ENCODE measurements at places on chromosomes 1 and 21. TPM values are rescaled to one million over a fixed set of nuclear protein-coding genes. Genes with fewer than 3 reads are reported as not detected.

GRCh38 chr1:10704368-10704882 lies 92.0 kb downstream of the CASZ1 start:
- no peak for DNase-seq

- DNase-seq, result no peak
These were observed 6.3 kb upstream of the SRRM1 start for GRCh38 chr1:24636661-24637357.

DNA sequence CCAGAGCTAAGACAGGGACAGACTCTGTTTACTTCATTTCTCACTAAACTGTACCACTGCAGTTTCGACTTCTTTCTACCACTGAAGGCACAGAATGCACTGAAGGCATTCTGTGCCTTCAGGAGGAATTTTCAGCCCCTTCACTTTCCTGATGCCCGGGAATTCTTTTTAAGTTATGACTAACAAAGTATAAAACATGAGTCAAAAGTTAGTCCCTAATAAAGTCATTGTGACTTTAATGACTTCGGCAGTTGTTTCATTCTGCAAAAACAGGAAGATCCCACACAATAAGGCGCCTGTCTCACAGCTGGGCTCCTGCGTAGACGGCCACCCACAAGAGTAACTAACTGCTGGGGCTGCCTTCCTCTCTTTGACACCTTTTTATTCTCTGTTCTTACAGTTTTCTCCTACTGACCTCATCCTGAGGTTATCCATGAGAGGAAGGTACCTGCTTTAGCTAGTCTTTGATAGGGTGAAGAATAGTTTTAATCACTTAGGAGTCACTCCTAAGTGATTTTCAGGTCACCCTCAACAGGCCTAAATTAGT lies 183.9 kb upstream of the SGIP1 start:
- no peak for DNase-seq

DNA sequence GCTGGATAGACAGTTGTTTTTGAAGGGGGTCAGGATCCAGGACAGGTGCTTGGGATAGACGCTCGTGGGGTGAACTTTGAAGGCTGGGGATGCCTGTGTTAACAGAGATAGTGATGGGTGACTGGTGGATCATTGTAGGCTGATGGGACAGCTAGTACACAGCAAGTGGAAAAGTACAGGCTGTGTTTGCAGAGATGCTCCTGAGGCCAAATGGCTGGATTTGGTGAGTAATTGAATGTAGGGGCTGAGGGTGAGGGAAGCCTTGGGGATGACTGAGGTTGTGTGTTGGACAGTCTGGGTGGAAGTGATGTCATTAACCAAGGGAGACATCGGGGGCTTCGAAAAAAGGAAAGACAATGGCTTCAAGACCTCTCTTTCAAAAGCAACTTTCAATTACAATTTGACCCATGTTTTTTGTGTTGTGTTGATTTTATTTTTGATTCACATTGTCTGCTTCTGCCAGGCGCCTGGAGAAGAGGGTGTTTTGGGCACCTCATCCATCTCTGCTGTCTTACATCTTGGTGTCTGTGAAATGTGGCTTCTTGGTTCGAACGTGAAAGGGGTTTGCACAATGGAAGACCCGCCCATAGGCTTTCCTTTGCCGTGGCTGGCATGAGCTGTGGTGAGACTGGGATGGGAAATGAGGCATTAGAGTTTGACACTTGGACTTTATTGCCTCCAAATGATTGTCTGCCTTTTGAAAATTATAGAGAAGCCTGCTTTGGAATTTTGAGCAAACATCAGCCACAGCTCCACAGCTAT lies 147.5 kb downstream of the FOXD2 start:
- peak; percentile 36 for DNase-seq

DNA sequence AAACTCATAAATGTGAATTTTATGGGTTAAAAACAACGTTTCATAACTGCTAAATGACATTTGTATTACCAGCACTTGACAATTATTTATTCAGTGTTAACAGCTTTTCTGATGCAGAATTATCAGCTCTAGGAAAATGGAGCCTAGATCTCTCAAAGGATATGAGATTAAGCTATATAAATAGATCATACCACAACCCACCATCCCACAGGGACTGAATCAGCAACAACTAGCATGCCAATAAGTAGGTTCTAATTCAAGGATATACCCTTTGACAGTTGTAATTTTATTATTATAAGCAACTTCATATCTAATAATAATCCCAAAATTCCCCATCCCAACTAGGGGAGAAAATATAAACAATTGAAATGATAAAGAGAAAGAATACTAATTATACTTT lies 275.4 kb upstream of the RGS18 start:
- no peak for DNase-seq

DNA sequence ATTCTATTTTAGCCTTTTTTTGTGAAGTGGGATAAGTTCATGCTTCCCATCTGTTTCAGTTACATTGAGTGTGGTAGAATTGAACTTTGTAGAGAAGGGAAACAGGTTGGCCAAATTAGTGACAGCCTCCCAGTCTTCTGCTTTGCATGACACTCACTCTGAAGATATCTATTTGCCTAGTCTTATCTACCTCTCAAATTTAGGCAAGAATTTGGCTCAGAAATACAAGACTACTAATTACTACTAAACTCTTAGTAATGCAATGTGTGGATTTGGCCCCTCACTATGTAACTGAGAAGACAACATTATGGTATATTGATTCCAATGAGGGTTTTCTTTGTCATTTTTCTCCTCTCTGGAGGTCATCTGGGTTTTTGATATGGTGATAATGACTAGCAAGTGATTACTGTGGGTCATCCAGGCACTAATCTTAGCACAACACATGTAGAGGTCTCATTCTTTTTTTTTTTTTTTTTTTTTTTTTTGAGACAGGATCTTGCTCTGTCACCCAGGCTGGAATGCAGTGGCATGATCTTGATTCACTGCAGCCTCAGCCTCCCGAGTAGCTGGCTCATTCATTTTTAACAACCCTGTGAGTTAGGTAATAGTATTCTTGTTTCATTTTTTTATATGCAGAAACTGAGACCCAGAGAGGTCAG lies 6.3 kb downstream of the FAM20B start:
- DNase-seq, result no peak

The TRIM67 gene
- total RNA-seq, result 0.29 TPM

The TTC22 gene
- total RNA-seq, result not detected

The SAMD11 gene
- 7.7 TPM for total RNA-seq

Data from osteoblast (primary cell).